ENCODE measurements at places on chromosomes 3 and 15.

DNA sequence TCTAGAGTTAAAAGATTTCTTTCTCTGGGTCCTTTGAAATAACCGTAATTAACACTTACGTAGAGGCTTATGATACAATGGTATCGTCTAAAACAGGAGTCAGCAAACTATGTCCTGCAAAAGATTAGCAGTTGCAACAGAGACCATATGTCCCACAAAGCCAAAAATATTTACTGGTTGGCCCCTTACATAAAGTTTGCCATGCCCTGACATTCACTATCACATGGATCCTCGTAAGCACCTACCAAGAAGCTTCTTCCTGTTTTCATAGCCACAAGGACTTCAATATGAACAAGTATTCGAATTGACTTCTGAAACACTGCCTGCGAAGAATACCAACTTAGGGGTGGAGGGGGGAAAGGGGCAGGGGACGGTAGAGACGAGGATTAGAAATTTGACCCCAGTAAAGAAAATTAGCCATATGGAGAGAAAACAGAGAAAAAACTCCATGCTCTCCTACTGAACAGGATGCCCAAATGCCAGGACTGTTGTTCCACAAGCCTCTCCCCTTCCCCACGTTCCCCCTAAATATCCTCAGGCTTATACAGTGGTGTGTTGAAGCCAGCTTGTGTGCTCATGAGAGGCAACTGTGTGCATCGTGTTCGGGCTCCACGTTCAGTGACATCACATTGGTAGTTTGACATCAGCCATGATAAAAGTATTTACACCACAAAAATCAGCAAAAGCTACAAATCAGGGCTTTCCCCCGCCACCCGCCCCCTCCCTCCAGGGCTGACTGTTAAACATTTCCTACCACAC lies 144.1 kb upstream of the HES1 start:
- DNase-seq = no peak

DNA sequence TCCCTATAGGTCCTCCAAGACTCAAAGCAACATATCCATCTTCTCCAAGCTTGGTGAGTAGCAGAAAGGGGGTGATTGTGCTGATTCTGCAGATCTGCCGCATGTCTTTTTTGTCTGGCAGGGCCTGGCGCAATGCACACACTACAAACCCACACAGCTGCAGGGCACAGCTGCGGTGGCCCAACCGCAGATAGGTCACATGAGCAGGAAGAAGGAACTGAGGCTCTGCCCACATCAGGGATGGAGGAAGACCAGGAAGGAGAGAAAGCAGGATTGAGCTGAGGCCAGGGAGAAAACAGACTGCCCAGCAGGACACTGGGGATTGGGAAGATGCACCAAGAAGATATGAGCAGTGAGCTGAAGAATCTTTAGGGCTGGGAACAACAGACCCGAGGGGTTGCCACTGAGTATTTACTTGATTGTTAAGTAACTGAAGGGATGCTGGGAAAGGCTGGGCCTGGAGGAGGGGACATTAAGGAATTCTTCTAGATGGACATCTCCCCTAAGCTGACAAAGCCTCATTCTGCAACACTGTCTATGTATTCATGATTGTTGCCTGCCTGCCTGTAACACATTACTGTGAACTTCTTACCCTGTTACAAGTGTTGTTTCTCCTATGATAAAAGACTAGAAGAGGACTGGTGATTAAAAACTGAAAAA lies 126.7 kb downstream of the MYLK start:
- DNase-seq = no peak

GRCh38 chr3:119352863-119353527 lies 58.8 kb downstream of the ARHGAP31 start:
- no peak for DNase-seq

GRCh38 chr3:193665370-193665989 lies 72.5 kb downstream of the OPA1 start:
- DNase-seq = no peak

- no peak for DNase-seq
Measured at GRCh38 chr3:28134792-28135375, 106.5 kb upstream of the CMC1 start.

Measured in activated naive CD4-positive, alpha-beta T cell treated with Interleukin-2 at 50 U/mL for 16 hours (primary cell).